Muscle of leg (tissue), 16 donors: ENCODE measurements at places on chromosomes 1 and 21. TPM values are rescaled to one million over a fixed set of nuclear protein-coding genes. Genes with fewer than 3 reads are reported as not detected.

Gene OR2AK2
- not detected for polyA plus RNA-seq

Gene CLCNKB
- polyA plus RNA-seq = 0.18 TPM

Gene COL8A2
- 9.0 TPM for polyA plus RNA-seq

Gene IKBKE
- polyA plus RNA-seq = 6.2 TPM

Gene GGPS1
- polyA plus RNA-seq = 33.0 TPM

Gene KLF17
- polyA plus RNA-seq = 0.32 TPM

Gene ATP1A2
- 50.1 TPM for polyA plus RNA-seq

Gene AMY2B
- polyA plus RNA-seq = 3.5 TPM

Gene IGFN1
- polyA plus RNA-seq = 2.8 TPM

Gene CELSR2
- polyA plus RNA-seq = 4.2 TPM

Gene CCDC28B
- 49.4 TPM for polyA plus RNA-seq

Gene BRINP3
- 1.7 TPM for polyA plus RNA-seq

Gene BRDT
- polyA plus RNA-seq = not detected

Gene DTL
- 8.7 TPM for polyA plus RNA-seq

Gene MAP10
- 3.5 TPM for polyA plus RNA-seq

Gene BTBD19
- 9.2 TPM for polyA plus RNA-seq

Gene SPRR2A
- polyA plus RNA-seq = not detected

Gene OLFML3
- polyA plus RNA-seq = 204 TPM

Gene KIF2C
- polyA plus RNA-seq = 13.0 TPM

Gene OR2T6
- not detected for polyA plus RNA-seq

Gene SELL
- 2.5 TPM for polyA plus RNA-seq

Gene CRP
- not detected for polyA plus RNA-seq

Gene SYT2
- polyA plus RNA-seq = 0.63 TPM

Gene OR2G6
- 0.06 TPM for polyA plus RNA-seq

Gene LEFTY2
- polyA plus RNA-seq = 2.1 TPM

Gene SPRR2G
- not detected for polyA plus RNA-seq

Gene NOC2L
- polyA plus RNA-seq = 39.8 TPM

Gene AUNIP
- polyA plus RNA-seq = 1.2 TPM

Gene TNFSF4
- 2.3 TPM for polyA plus RNA-seq

Gene C1orf141
- not detected for polyA plus RNA-seq

Gene AADACL3
- 0.14 TPM for polyA plus RNA-seq

Gene C1orf87
- polyA plus RNA-seq = 0.63 TPM

Gene OR10R2
- not detected for polyA plus RNA-seq

Gene S100A8
- 31.9 TPM for polyA plus RNA-seq

Gene CASP9
- polyA plus RNA-seq = 18.3 TPM

Gene IL24
- polyA plus RNA-seq = 0.30 TPM
